ENCODE measurements at places on chromosomes 1 and 21.

GRCh38 chr1:103256490-103256889 is 148.2 kb upstream of the COL11A1 start:
- DNase-seq, result peak; percentile 61

DNA sequence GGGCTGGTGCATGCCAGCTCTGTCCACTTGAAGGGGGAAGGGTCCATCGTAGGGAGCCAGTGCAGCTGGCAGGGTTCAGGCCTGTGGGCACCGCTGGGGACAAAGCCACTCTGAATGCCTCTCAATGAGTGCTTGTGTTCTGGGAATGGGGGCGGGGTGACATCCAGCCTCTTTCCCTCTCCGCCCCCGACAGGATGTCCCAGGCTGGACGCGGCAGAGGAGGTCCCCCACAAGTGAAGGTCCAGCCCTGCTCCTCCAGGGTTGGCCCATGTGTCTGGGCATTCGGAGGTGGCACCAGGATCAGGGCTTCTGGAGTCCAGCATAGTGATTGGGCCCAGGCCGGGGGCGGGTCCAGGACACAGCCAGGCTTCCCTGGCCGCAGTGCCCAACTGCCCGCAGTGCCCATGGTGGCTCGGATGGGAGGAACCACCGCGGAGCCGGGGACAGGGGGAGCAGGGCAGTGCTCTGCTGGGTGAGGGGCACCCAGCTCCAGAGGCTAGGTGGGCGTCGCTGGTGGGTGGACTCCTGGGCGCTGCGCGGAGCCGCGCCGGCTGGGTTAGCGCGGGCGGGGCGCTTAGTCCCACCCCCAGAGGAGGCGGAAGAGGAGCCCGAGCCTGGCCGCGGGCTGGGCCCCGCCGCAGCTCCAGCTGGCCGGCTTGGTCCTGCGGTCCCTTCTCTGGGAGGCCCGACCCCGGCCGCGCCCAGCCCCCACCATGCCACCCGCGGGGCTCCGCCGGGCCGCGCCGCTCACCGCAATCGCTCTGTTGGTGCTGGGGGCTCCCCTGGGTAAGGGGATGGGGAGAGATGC is at the start of gene SHISA4:
Gene SHISA4 (plus strand): TSS at position 617 of the 808 bp plus-strand sequence. CDS start 97 bp downstream, at position 714.
- peak; percentile 91 for DNase-seq

DNA sequence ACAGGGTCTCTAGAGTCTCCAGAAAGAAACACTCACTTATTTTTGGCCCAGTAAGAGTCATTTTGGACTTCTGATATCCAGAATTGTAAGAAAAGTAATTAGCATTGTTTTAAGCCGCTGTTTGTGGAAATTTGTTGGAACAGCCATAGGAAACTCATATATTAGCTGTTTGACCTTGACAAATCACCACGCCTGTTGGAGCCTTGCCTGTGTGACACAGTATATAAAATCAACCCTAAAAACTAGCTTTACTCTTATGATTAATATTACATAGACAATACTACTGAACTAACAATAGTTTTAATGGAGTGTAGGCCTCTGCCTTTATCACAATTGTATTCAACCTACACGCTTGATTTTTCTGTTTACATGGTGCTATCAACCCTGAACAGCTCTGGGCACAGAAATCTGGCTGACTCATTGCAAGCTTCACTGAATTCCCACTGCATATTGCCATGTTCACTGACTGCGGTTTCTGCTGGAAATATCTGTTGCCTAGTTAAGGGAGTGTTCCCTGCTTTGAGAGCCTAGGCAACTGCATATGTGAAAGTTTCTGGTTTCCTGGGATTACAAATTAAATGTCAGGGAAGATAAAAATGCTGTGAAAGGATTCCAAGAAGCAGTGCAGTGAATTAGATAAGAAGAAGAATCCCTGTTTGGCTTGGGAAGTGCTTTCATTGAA is 419.5 kb upstream of the DEPDC1 start:
- DNase-seq, result no peak

GRCh38 chr1:45843474-45843905 is 40.1 kb downstream of the MAST2 start:
- peak; percentile 43 for DNase-seq

DNA sequence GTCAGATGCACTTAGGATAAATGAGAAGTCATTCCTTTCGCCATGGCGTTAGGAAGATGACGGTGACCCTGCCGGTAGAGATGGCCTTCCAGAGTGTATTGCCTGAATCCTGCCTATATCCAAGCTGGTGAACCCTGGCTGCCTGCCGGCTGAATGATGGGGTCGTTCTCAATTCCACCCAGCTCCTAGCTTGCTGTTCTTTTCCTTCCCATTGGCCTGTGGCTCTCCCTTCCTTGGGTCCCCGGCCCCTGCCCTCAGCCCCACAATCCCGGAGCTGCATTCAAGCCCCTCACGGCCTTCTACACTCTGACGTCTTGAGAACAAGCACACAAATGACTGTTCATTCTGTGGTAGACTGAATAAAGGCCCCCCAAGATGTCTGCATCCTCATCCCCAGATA is 28.2 kb upstream of the ZBTB21 start:
- no peak for DNase-seq

DNA sequence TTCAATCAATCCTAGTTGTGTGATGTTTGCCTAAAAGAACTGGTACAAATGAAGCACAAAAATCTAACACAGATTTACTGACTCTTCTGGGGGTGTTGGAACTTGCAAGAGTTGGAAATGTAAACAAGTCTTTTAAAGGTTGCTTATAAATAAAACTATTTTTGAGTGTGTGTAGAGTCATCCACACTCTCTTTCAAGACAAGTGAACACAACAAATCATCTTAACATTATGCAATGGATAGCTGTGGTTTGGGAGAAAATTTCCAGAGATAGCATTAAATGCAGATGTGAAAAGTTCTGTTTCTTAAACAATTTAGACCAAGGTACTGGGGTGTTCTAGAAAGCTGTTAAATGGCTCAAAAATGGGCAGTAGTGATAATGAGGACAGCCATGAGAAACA is 28.7 kb downstream of the C1orf87 start:
- DNase-seq, result no peak

DNA sequence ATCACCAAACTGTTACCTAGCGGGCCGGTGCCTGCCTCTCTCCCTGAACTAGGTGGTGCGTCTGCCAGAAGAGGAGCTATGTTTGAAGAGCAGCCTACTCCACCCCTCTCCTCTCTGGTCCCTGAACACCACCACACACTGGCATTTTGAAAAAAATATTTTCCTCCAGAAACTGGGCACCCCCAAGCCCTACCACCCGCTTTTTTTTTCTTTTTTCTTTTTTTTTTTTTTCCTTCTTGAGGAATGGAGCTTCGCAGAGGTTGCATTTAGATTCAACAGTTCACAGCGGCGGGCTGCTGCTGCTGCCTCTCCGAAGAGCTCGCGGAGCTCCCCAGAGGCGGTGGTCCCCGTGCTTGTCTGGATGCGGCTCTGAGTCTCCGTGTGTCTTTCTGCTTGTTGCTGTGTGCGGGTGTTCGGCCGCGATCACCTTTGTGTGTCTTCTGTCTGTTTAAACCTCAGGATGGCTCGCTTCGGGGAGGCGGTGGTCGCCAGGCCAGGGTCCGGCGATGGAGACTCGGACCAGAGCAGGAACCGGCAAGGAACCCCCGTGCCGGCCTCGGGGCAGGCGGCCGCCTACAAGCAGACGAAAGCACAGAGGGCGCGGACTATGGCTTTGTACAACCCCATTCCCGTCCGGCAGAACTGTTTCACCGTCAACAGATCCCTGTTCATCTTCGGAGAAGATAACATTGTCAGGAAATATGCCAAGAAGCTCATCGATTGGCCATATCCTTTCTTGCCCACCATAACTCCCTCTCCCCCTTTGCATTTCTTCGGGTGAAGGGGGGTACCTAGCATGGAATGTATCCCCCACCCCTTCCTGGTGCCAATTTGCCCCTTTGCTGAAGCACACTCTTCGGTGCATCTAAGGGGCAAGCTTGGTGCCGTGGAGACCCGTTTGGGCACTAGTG is at the start of gene CACNA1E:
Gene CACNA1E (plus strand): TSS at position 233 of the 911 bp plus-strand sequence. CDS start 228 bp downstream, at position 461.
- DNase-seq, result no peak

GRCh38 chr1:36092798-36093185 is 4.1 kb downstream of the ADPRS start:
- DNase-seq, result no peak

- no peak for DNase-seq
Measured at GRCh38 chr1:35622510-35623178, 18.7 kb downstream of the PSMB2 start.

GRCh38 chr1:59972216-59972927 is 45.8 kb upstream of the CYP2J2 start:
- no peak for DNase-seq

DNA sequence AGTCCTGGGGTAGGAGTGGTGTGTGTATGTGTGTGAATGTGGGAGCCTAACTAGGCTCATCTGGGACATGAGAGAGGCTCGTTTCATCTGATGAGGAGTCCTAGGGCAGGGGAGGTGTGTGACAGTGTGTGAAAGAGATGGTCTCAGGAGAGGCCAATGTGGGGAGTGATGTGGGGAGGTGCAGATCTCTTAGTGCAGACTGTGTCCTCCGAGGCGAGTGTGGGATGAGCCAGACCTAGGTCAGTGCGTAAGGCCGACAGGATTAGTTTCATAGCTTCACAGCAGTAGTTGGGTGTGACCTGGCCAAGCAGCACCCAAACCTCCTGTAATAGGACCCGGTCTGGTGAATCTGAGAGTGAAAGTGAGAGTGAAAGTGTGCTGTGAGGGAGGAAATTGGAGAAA is 94.7 kb downstream of the LIPI start:
- DNase-seq, result no peak

- DNase-seq, result no peak
Measured at GRCh38 chr1:110893908-110894490, 21.1 kb downstream of the CD53 start.

- DNase-seq, result no peak
Measured at GRCh38 chr1:27885621-27886352, 13.4 kb downstream of the THEMIS2 start.

GRCh38 chr1:36320291-36320761 is 3.1 kb downstream of the EVA1B start:
- no peak for DNase-seq
